ENCODE measurements at places on chromosomes 1 and 21.

GRCh38 chr1:166918956-166919316, 42.9 kb upstream of the TADA1 start:
- DNase-seq: no peak

GRCh38 chr1:58929671-58930325, 146.0 kb upstream of the JUN start:
- no peak for DNase-seq

DNA sequence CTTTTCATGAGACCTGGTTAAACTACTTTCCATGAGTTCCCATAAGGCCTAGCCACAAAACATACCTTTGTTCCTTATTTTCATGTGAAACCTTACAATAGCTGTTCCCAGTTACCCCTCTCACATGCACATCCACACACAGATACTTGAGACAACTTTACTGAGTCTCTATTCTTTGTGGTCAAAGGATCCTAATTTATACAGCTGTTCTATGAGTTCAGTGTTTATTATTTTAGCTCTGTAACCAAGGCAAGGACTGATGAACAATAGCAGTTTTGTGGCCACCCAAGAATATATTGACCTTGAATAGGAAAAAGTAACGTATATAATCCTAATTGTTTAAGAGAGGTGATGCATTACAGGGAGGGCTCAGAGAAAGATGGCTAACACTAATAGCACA, 160.5 kb upstream of the CACYBP start:
- DNase-seq: no peak

DNA sequence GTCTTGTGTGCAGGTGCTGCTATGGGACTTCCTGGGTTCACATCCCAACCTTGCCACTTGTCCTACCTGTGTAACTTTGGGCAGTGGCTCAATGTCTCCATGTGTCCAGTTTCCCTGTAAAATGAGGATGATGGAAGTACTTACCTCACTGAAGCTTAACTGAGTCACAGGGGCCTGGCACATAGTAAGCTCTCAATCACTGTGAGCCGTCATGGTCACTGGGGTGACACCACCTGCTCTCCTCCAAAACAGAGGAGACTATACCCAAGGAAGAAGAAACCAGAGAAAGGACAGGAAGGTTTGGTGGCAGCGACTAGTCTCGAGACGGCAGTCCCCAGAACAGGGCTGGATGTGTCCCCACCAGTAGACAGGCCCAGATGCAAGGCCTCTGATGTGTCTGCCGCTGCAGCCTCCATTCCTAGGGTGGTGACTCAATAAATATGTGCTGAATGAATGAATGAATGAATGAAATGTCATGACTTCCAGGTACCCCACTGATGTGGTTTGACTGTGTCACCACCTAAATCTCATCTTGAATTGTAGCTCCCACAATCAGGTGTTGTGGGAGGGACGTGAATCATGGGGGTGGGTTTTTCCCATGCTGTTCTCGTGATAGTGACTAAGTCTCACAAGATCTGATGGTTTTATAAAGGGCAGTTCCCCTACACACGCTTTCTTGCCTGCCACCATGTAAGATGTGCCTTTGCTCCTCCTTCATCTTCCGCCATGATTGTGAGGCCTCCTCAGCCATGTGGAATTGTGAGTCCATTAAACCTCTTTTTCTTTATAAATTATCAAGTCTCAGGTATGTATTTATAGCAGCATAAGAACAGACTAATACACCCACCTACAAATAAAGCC, 13.0 kb upstream of the LRP8 start:
- peak; percentile 53 for DNase-seq

DNA sequence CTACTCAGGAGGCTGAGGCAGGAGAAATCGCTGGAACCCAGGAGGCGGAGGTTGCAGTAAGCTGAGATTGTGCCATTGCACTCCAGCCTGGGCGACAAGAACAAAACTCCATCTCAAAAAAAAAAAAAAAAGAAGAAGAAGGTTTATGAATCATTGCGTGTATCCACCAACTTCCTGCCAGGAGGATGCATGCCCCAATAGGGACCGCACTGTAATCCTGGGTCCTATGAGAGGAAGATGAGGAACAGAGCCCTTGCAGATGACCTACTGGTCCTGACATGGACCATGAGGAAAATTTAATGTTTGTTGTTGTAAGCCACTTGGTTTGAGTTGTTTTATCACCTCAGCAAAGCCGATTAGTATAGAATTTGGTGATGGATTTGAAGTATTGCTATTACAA, 56.7 kb downstream of the PTGS2 start:
- no peak for DNase-seq

DNA sequence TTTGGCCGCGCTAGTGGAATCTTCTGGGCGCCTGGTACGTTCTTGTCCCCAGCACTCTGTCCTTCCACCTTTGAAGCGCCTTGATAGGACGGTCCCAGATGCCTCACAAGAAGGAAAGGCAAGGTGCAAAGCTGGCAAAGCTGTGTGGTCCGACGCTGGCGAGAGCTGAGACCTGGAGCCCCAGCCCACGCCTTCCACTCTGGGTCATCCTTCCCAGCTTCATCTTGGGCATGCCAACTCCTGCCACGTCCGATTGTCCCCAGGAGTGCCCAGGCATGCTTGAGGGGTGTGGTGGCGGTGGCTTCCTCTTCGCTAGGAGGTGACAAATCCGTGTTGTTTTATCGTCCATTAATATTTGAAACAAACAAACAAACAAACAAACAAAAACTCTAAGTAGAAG, 123.9 kb upstream of the DPYD start:
- DNase-seq: peak; percentile 47

DNA sequence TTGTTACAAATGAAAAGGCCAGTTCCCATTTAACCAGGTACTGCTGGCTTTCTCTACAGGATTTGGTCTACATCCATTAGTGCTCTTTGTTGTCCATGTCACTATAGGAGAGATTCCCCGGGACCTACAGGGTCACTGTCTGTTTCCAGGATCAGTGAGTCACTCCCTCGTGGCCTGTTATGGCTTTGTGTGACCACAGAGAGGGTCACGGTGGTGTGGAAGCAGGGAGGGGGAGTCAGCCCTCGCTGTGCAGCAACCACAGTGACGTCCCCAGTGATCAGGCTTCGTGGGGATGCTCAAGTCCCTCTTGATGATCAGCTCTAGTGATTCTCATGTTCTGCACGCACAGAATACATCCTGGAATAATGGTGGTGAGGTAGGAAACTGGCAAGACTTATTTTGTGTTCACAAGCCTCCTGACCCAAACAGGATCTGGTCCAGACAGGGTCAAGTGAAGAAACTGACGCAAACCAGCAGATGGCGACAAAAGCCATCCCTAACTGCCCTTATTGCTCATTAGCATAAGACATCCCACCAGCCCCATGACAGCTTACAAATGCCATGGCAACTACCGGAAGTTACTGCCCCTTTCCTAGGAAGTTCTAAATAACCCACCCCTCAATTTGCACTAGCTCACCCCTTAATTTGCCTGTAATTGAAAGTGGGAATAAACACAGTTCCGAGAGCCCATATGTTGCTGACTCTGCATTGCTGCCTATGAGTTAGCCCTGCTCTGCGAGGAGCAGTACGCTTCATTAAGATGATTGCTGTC, 98.5 kb downstream of the DISC1 start:
- no peak for DNase-seq

GRCh38 chr1:185483664-185484450, 166.8 kb upstream of the IVNS1ABP start:
- DNase-seq: no peak

DNA sequence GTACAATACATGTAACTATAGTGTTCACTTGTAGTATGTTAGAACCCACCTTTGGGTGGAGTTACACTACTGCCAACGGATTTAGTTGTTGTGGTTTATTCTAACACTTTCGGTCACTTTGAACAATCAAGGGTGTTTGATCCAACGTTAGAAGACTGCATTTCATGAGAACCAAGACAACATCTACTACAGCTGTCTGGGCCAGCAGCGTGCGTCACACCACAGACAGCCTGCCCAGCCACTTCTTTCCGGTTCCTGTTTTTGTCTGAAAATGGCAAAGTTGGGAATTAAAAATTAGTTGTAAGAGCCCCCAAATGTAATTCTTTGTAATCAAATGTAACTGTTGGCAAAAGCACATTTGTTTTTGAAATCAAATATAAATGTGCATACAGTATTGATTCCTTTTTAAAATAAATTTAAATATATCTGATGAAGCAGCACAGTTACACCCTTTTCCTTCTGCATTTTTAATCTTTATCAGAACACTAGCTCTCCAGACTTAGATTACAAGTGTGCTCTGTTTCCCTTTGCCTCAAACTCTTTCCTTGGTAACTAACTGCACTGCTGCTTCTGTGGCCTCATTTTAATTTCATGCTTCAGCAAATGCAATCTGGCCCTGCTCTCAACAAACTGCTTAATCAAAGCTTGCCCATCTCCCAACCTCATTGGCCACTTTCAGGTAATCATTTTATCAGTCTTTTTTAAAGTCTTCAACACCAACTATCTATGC, 86.6 kb upstream of the DPH5 start:
- peak; percentile 58 for DNase-seq

- peak; percentile 71 for DNase-seq
These were observed 16.0 kb downstream of the OR2T11 start for GRCh38 chr1:248618878-248619277.

DNA sequence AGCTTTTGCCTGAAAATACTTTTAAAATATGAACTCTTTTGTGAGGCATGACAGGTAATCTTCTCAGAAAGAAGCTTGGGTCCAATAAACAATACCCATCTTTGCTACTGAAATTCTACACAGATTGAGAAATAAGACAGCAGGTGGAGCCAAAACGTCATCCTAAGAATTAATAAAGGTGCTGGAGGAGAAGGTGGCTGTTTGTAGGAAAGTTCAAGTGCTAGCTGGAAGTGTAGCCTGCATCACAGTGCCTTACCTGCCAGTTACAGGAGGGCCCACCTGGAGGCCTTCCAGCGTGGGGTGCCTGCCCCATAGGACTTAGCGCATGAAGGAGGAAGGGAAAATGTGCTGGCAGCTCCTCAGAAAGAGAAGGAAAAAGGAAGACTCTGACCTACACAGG, 93.7 kb downstream of the TTC3 start:
- no peak for DNase-seq

- DNase-seq: no peak
These were observed 904 bp upstream of the PRDX6 start for GRCh38 chr1:173476197-173476664.

DNA sequence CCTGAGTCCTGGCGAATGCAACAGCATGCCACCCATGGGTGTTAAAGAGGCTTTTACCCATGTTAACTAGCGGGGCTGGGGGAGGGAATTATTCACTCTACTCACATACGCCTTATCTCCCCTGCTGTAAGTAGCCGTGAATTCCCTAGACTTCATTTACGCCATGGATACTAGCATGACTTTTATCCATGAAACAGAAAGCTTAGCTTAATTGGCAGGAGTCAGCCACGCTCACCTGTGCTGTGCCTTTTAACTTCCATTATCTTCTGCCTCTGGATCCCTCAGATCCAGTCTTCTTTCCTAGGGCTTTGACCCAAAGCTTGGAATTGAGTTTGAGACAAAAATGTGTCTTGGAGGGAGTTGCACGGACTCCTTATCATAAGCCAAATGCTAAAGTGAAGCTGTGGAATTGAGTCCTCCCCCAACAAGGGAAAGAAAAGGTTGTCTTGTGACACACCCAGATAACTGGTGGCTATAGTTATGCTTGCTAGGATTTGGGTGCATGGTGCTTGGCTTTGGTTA, 9.7 kb upstream of the NASP start:
- no peak for DNase-seq

DNA sequence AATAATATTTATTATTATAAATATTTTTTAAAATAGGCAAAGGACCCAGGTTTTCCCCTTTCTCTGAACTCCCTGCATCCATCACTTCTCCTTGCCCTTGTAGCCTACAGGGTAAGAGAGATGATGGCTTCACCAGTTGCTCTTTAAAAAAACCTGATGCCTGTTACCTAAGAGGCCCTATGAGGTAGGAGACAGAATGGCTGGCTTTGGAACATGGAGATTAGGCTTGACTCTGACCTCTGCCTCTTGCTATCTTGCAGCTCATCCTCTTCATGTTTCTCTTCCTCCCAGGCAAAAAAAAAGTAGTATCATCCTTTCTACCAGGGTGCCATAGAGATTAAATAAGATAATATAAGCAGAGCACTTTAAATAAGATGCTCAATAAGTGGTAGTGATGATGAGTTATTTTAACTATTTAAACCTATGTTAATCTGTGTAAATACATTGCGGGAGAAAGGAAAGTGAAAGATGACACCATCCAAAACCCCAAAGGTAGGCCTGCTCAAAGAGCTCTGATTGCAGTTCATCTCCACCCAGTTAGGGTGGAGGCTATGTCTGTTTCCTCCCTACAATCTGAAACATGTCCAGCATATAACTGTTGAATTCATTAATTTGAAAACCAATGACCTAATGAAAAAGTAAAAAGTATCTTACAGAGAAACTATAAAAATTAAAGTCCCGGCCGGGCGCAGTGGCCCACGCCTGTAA, 51.8 kb downstream of the RGS2 start:
- DNase-seq: no peak

- DNase-seq: no peak
These were observed 33.6 kb downstream of the ACOT11 start for GRCh38 chr1:54581621-54582035.

DNA sequence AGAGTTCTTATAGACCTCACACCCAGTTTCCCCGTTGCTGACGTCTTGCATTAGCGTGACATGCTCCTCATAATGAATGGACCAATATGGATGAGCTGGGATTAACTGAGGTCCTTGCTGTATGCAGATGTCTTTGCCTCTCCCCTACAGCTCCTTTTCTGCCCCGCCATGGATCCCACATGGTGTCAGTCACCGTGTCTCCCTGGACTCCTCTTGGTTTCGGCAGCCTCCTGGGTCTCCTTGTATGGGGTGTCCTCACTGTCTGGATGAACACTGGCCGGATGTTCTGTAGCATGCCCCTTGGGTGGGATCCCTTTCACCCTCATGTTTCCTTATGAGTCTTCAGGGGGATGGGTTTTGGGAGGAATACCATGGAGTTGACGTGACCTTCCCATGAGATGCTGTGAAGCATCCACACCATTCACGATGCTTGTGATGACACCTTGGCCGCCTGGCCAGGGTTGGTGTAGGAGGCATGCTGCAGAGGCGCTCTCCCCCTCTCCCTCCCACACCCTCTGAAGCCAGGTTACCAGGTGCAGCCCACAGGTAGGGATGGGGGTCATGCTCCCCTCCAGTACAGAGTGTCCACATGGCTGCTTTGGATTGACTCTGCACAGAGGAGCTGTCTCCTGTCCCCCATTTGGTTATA, 4.4 kb downstream of the GJC2 start:
- DNase-seq: no peak

- DNase-seq: no peak
These were observed 52.4 kb upstream of the SYT14 start for GRCh38 chr1:209885403-209886218.

- DNase-seq: no peak
These were observed 3.8 kb downstream of the AGO1 start for GRCh38 chr1:35886577-35887431.

DNA sequence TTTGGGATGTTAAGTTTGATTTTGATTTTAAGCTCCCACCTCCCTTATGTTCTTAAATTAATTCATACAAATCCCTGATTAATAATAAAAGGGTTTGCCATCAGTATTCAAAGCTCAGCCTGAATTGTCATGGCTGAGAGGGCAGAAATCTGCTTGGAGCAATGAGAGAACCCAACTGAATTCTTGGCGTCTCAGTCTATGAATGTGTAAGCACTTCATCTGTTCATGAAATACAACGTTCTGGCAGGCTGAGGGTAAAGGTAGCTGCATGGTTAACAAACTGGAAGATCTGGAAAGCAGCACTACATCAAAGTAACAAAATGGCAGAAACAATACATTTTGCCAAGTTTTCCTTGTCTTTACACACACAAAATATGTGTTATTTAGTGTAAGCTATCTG, 95.3 kb downstream of the ACBD6 start:
- no peak for DNase-seq

- DNase-seq: no peak
These were observed 27.2 kb downstream of the MCOLN2 start for GRCh38 chr1:84969489-84970250.

- no peak for DNase-seq
These were observed 9.9 kb downstream of the TOR1AIP2 start for GRCh38 chr1:179867493-179868330.
